Uterine smooth muscle cell (primary cell): ENCODE measurements at places on chromosomes 3 and 15. TPM values are rescaled to one million over a fixed set of nuclear protein-coding genes. Genes with fewer than 3 reads are reported as not detected.

Gene ADCY5
- 0.22 and 1.9 TPM in 2 replicates for total RNA-seq

Gene MUC20
- total RNA-seq: 0.12 and 0.22 TPM in 2 replicates

Gene NLGN1
- total RNA-seq: 11.2 and 20.1 TPM in 2 replicates

Gene ATOSA
- total RNA-seq: 18.9 and 20.1 TPM in 2 replicates

Gene TRAT1
- total RNA-seq: 0.11 TPM in 1 of 2 replicates, not detected in the other

Gene ZFYVE19
- 25.1 and 31.5 TPM in 2 replicates for total RNA-seq

Gene FGD5
- total RNA-seq: 0.11 and 0.37 TPM in 2 replicates

Gene SGO1
- 4.7 and 16.2 TPM in 2 replicates for total RNA-seq

Gene VEPH1
- total RNA-seq: 56.1 and 144 TPM in 2 replicates

Gene MCTP2
- 2.2 and 4.1 TPM in 2 replicates for total RNA-seq
